Sigmoid colon (tissue), 7 donors: ENCODE measurements at places on chromosomes 13 and 19. TPM values are rescaled to one million over a fixed set of nuclear protein-coding genes. Genes with fewer than 3 reads are reported as not detected.

- peaks cover 4% of the 10 kb centered on the region for H3K36me3 ChIP-seq
- H3K4me1 ChIP-seq: peaks cover 20% of the 10 kb centered on the region
- peak; percentile 89 for DNase-seq
Measured at GRCh38 chr19:45406226-45407090, at the start of gene POLR1G. TSS of gene POLR1G (plus strand) at chr19:45406644. CDS start at chr19:45406697, 53 bp downstream.

GRCh38 chr19:55172741-55173140 is 6.3 kb upstream of the DNAAF3 start:
- peaks cover 19% of the 10 kb centered on the region for H3K4me1 ChIP-seq
- H3K36me3 ChIP-seq: no peaks in the 10 kb centered on the region
- H3K4me3 ChIP-seq: no peak overlapping the region
- DNase-seq: no peak

DNA sequence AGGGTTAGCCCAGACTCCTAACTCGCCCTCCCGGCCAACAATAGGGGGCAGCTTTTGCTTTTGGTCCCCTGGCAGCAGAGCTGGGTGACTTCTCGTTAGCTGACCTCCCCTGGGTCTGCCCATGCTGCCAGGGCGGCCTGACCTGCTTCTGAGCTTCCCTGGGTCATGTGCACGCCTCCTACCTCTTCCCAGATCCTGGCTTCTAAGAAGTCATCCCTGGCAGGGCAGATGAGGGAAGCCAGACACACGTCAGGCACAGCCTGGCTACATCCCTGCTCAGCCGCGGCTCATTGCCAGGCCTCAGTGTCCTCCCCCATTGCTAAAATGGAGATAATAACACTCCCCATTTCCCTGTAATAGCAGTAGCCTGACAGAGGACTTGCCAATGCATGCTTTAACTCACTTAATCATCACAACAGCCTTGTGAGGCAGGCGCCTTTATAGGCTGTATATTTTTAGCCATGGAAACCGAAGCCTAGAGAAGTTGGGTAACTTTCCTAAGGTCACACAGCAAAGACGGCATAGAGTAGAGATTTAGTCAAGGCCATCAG is 2.1 kb downstream of the KCNK6 start:
- peaks cover 51% of the 10 kb centered on the region for H3K4me1 ChIP-seq
- H3K27ac ChIP-seq: peak overlapping the region; percentile 78
- DNase-seq: peak; percentile 98

GRCh38 chr19:48987323-48987722 is 5.8 kb downstream of the GYS1 start:
- peaks cover 25% of the 10 kb centered on the region for H3K4me1 ChIP-seq
- no peak overlapping the region for H3K27ac ChIP-seq
- DNase-seq: no peak
- H3K36me3 ChIP-seq: peaks cover 63% of the 10 kb centered on the region
- H3K27me3 ChIP-seq: no peaks in the 10 kb centered on the region

PLK5 gene
- total RNA-seq: not detected

DNA sequence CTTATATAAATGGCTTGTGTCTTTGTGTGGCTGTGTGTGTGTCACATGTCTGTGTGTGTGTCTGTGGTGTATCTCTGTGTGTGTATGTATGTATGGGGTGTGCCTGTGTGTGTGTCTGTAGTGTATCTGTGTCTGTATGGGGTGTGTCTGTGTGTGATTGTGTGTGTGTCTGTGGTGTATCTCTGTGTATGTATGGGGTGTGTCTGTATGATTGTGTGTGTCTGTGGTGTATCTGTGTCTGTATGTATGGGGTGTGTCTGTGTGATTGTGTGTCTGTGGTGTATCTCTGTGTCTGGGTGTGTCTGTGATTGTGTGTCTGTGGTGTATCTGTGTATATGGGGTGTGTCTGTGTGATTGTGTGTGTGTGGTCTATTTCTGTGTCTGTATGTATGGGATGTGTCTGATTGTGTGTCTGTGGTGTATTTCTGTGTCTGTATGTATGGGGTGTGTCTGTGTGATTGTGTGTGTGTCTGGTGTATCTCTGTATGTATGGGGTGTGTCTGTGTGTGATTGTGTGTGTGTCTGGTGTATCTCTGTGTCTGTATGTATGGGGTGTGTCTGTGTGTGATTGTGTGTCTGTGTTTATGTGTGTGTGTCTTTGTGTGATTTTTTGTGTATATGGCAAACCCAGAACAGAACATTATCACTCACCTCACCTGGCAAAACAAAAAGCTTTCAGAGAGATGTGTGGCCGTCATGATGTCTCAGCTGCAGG is 56.1 kb upstream of the MCF2L start:
- H3K4me1 ChIP-seq: no peaks in the 10 kb centered on the region
- H3K36me3 ChIP-seq: no peaks in the 10 kb centered on the region
- H3K27me3 ChIP-seq: no peaks in the 10 kb centered on the region
- H3K4me3 ChIP-seq: no peak overlapping the region
- no peak for DNase-seq
- no peak overlapping the region for H3K27ac ChIP-seq

- H3K4me1 ChIP-seq: no peaks in the 10 kb centered on the region
- no peaks in the 10 kb centered on the region for H3K27me3 ChIP-seq
- H3K4me3 ChIP-seq: no peak overlapping the region
Measured at GRCh38 chr13:105692769-105693168, 842.7 kb downstream of the EFNB2 start.

ZGLP1 gene
- 1.1 TPM for total RNA-seq
